NCI-H510A (cell line): ENCODE measurements at places on chromosomes 2 and 18.

DNA sequence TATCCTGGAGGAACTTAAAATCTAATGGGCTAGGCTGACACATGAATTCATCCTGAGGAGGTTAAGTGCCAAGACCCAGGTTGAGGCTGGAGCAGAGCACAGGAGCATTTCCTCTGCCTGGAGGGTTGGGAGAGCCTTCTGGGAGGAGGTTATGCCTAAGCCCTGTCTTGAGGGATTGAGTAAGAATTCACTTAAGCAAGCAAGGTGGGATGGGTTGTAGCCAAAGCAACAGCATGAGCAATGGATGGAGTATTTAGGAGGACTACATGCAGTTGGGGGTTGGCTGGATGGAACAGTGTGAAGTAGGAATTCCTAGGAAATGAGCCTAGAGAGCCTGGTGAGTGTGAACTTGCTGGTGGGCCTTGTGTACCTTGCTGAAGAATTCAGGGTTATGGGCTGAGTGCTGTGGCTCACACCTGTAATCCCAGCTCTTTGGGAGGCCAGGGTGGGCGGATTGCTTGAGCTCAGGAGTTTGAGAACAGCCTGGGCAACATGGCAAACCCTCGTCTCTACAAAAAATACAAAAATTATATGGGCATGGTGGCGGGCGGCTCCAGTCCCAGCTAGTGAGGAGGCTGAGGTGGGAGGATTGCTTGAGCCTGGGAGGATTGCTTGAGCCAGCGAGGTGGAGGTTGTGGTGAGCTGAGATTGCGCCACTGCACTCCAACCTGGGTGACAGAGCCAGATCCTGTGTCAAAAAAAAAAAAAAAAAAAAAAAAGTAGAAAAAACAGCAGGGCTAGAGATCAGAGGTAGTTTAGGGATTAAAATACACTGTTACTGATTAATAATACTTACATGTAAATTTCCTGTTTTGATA is 22.2 kb downstream of the TANC1 start:
- DNase-seq = no peak

DNA sequence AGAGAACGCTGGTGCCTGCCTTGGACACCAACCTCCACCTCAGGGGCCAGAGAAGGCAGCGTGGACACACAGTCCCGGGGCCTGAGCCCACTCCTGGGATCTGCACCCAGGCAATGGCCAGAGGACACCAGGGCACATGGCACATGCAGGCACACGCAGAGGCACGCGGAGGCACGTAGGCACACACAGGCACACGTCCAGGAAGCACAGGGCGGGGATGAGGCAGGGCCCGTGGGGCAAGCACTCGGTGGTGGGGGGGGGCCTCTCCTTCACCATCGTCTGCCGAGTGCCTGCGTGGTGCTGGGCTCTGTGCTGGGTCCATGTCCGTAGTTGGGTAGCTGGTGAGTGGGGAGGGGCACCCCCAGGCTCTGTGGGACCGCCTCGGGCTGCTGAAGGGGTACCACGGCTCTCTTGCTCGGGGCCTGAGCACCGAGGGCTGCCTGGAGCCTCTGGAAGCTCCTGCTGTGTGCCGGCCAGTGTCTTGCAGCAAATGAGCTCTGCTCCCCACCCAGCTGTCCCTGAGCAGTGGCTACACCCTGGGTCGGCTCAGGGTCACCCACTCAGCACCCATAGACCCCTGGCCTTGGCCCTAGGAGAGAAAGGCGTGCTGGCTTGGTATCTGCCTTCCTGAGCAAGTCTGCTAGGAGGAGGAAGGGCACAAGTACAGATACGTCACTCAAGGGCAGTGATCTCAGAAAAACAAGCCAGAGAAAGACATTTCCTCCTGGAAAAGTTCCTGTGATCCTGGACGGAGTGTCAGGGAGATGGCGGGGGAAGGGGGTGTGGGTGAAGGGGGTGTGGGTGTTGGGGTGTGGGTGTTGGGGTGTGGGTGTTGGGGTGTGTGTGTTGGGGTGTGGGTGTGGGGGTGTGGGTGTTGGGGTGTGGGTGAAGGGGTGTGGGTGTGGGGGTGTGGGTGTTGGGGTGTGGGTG is 26.4 kb downstream of the RTP5 start:
- DNase-seq = no peak

DNA sequence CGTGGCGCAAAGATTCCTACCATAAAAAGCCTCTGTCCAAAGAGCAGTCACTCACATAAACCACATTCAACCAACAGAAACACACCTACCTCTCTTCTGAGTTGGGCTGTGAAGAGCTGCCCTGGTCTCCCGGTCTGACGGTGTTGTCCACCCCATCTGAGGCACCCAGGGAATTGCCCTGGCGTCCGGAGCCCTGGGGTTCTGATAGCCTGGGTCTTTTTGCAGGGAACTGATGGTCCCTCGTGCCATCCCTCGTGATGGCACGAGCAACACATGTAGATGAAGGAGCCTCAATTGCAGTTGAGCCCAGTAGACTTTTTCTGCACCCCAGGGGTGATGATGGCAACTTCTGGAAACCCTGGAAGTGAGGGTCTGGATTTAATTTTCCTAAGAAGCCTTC is 13.8 kb downstream of the HJURP start:
- DNase-seq = no peak

DNA sequence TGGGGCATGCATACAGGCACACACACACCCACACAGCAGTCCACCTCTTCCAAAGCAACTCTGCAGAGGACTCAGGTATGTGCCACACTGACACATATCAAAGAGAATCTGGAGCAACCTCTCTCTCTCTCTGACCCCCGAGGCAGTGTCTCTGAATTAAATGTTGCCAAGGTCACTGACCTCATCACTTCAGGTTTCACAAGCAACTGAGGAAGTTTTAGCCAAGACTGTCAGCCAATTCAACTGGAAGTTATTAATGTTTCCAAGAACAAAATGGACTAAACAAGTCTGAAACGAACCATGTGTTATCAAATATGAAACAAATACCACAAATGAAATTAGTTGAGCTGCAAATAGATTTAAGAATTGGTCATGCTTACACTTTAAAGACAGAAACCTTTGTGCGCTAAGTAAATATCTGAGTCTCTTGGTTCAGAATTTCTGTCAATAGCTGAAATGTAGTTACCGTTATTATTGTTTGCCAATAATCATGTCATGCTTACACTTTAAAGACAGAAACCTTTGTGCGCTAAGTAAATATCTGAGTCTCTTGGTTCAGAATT is 86.1 kb downstream of the SLC25A12 start:
- no peak for DNase-seq
